A549 (cell line): ENCODE measurements at places on chromosomes 1 and 21.

- no peak for DNase-seq
These were observed 12.2 kb upstream of the LAMC2 start for GRCh38 chr1:183173828-183174227.

GRCh38 chr1:200041337-200042118, 14.0 kb downstream of the NR5A2 start:
- DNase-seq = no peak

DNA sequence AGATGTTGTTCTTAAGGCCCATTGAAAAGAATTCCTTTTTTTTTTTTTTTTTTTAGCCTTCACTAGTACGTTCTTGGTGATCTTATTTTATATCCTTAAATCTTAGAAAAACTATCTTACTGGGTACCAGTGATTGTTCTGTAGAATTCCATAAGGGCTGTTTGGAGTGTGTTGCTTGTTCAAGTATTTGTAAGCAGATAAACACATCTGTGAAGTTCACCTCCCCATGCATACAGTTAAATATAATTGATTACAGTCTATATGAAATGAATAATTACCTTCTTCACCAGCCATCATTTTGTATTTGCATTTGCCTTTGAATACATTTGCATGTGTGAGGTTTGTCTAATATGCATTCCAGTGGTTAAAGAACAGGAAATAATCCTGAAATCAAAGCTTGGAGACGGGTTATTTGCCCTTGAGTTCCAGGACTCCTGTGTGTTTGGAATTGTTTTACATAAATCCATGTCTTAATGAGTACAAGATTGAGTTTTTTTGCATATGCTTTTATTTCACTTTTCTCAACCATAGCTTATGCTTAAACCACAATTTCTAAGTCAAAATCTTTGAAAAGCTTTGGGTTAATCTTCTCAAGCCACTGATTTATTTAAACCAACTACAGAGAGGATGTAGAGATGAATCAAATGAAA, 73.1 kb downstream of the VPS13D start:
- no peak for DNase-seq

DNA sequence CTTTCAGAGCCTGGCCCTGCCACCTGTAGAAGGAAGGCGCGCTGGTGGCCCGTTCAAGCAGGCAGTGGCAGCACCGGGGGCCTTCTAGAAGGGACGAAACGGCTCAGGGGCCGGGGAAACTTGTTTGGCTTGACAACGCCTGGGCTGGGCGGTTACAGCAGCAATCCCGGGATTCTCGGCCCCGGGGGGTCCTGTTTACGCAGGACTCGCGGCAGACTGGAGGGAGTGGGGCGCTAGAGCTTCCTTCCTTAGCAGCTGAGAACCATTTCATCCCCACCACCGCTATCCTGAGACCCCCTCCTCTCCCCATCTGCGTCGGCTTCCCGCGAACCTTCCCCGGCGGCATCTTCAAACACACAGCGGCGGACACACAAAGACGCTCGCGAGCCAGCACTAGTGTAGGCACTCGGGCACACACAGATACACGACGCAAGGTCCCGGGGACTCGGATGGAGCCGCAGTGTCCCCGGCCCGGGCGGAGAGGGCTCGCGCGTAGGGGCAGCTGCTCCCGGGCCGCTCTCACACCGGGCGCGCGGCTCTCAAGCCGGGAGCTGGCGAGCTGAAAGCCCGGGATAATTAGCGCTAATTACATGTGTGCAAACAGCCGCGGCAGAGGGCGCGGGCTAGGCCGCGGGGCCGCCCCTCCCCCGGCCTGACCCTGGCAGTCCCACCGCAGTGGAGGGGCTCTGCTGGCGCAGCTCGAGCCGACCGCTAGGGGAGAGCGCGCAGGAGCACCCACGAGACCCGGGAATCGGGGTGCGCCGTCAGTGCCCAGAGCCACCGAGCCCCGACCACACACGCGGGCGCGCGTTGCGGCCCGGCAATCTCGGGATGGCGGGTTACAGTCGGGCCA, 271.4 kb downstream of the FOXD2 start:
- peak; percentile 38 for DNase-seq

GRCh38 chr1:26218906-26219494, 15.0 kb upstream of the CEP85 start:
- DNase-seq = no peak

- DNase-seq = no peak
These were observed 46.7 kb upstream of the PPP2R5A start for GRCh38 chr1:212238552-212238951.

GRCh38 chr1:164830628-164831027, 271.6 kb downstream of the PBX1 start:
- DNase-seq = peak; percentile 42

DNA sequence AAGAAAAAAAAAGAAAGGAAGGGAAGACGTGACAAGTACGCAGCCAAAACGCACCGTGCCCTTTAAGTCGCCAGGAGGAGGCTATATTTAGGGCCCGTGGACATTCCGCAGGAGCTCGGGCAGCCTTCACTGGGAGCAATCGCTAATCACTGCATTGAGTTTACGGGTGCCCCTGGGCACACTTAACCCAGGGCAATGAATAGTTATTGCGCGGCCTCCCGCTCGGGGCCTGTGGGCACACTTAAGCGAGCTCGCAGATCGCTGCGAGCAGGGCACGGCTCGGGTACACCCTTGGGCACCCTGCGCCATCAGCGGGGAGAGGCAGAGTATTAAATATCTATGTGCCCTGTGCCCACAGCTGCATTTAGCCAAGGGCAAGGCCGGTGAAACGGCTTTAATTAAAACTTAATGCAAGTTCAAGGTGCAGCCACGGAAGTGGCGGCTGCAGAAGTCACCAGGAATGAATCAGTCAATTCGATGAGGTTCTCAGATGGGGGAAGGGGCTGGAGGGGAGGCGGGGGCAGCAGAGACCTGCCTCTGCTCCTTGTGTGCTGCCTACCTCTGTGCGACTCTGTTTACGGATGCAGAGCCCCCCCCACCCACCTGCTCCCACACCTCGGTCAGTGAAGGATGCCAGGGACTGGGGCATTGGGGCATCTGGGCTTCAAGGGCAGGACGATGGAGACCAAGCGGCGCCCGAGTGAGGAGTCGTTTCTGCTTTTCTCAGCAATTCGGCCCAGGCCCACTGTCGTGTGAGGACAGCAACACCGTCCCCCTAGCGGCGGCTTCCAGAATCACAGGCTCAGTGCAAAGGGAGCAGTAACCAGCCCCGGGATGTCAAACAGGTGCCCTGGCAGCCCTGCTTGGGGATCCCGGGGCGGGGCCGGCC, 51.8 kb upstream of the TARDBP start:
- peak; percentile 84 for DNase-seq

DNA sequence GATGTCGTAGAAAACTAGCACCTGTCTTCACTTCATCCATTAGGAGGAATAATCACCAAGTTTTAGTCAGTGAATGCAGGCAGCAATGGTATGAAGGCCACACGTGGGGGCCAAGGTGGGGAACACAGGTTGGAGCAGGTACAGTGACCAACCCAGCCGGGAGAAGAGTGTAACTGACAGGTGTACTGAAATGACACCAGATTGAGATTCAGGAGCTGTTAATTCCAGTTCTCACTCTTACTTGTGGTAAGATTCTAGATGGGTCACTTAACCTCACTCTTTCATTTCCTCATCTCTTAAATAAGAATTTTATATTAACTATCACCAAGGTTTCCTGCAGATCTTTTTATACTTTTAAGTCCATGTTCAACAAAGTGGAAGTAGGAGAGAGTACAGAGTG, 206.2 kb upstream of the PTBP2 start:
- DNase-seq = no peak

DNA sequence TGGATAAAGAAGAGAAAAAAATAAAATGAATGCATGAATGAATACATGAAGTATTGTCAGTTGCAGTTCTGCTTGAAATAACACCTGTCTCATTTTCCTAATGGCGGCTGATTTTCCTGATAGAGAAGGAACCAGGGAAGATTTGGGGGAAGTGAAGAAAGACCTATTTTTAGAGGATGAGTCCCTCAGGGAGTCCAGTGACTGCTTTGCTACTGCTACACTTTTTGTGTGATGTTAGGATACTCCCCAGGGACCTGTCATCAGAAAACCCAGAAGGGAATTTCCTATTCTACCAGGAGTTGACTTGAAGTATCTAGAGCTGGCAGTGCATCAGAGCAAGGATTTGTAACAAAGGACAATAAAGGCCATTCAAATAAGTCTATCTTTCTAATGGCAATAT, 114.8 kb downstream of the MAB21L3 start:
- DNase-seq = no peak

DNA sequence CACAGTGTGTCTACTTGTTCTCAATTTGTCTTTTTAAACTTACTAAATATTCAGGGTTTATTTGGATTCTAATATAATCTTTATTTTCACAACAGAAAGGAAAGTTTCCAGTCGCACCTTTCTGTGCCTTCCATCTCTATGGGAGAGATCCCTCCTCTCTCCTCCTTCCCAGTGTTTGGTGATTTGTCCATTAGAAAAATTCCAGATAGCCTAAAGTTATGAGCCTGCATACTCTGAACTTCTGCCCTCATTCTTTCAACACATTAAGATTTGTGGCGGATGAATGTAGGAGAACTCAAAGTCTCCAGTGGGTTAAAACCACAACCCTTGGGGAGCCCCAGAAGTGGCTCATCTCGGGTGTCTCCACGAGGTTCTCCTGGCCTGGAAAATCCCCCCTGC, 3.6 kb downstream of the NHLH2 start:
- DNase-seq = no peak

DNA sequence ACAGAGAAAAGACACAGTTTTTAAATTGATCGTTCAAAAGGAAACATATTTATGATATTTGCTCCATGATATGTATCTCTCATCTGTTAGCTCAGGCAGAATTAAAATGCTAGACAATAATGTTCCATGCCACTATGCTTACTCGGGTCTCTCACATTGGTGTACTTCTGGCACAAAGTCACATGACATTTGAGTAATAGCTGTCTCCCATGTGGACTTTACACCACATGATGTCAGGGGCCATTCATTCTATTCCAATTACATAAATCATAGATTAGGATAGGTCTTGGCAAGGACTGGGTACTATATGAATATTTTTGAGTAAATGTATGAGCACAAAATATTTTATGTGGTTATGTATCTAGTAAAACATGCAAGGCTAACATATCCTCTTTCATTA, 648.4 kb downstream of the PLA2G4A start:
- peak; percentile 7 for DNase-seq

DNA sequence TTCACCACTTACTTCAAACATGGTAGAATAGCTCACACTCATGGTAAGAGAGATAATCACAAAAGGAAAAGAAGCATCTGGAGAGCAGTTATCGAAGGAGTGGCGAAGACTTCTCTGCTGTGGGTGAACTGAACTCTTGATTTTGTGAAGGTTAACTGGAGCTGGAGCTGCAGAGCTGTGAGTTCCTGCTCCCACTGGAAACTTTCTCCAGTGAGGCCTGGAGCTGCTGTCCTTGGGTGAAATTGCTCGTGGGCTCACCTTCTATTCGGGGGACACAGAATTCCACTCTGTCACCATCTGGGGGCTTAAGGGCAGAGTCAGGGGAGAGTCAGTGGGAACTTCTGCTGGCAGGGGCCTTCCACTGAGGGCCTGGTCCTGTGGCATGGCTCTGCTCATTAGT, 45.9 kb downstream of the MAB21L3 start:
- no peak for DNase-seq

GRCh38 chr1:3339856-3340255, 114.6 kb upstream of the ARHGEF16 start:
- no peak for DNase-seq

- no peak for DNase-seq
These were observed 36.7 kb upstream of the MTF2 start for GRCh38 chr1:93042187-93043056.

DNA sequence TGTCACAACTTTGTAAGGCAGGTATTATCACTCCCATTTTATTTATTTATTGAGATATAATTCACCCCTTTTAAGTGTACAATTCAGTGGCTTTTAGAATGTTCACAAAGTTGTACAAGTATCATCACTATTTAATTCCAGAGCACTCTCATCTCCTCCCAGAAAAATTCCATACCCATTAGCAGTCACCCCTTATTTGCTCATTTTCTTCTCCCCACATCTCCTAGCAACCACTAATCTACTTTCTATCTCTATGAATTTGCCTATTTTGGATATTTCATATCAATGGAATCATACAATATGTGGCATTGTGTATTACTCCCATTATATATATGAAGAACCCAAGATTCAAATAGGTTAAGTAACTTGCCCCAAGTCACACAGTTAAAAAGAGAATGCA, 7.0 kb downstream of the DSTYK start:
- no peak for DNase-seq

GRCh38 chr1:247409869-247410544, 6.0 kb upstream of the NLRP3 start:
- no peak for DNase-seq

DNA sequence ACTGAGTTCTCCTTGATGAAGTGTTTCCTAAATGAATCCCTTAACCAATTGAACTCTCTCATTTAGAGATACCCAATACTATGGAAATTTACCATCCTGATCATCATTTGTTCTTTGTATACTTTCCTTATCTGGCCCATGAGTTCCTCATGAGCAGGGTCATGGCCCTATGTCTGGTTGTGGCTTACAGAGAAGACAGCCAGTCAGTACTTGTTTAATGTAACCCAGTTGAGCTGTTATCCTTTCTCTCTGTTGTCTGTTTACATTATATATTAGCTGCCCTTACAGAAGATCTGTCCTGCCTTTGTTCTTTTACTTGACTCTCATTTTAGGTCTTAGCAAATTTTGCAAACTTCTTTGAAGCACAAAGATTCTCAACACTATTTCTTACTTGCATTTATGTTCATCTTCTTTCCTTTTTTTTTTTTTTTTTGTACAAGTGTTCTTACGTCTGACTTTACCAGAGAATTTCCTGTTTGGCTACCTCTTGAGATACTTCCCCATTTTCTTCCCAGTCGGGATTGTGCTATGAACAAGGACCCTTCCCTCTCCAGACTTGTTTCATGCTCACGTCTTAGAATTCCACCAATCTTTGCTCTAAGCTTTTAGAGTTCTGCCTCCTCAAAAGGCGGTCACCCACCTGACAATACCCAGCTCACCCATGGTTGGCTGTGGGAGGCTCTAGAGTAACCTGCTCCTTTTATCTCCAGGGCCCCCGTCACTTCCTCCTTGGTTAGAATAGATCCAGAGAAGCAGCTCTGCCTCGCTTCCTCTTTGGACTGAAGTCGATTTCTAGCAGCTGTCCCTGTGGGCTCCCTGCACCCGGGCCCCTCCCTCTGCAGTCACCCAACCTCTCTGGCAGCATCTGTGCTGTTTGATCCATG, 53.6 kb upstream of the RUNX1 start:
- DNase-seq = no peak

- no peak for DNase-seq
These were observed 6.4 kb downstream of the RPS6KC1 start for GRCh38 chr1:213057264-213058059.

DNA sequence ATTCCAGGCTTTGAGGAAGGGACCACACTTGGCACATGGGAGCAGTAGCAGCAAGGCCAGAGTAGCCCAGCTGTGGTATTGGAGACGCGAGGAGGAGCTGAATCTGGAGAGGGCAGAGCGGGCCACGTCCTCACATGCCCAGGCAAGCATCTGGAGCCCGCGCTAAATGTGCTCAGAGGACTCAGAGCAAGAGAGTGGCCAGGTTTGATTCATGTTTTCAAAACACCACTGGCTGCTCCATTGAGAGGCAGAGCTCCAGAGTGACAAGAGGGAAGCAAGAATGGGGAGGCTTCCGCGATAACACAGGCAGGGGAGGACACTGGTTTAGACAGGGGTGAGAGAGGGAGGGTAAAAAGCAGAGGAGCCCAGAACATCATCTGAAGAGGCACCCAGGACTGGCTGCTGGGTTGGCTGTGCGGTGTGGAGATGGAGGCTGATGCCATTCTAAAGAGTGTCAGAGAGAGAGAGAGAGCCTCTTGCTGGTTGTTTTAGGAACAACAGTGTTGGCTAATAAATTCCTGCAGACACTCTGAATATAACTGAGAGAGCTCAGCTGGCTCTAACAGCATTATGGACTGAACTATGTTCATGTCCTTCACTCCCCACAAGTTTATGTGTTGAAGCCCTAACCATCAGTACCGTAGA, 32.3 kb downstream of the RCAN1 start:
- DNase-seq = peak; percentile 28
